ENCODE measurements at places on chromosomes 13 and 19.

DNA sequence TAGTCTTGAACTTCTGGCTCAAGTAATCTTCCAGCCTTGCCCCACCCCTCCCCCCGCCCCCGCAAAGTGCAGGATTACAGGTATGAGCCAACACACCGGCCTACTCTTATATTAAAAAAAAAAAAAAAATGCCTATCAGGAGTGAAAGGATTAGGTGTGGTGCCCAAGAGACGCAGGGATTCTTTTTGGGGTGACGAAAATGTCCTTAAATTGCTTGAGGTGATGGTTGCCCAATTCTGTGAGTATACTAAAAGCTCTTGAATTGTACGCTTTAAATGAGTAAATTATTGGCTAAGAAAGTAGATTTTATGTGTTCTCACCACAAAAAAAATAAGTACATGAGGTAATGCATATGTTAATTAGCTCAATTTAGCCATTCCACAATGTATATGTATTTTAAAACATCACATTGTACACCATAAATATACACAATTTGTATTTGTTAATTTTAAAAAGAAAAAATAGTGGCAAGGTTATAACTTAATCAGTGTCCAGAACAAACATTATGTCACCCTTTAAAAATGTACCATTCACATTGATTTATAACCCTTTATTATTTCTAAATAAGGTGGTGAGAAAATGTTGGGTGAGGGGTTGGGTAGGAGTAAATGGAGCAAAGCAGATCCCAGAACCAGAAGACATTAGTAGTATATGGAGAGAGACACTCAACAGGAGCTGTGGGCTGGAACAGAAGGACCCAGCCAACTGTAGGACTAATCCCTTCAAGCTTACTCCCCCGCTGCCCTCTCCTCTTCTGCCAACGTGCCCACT is 3.9 kb downstream of the IGSF23 start:
- no peak for DNase-seq

GRCh38 chr13:92537471-92537870 is 689.1 kb upstream of the GPC6 start:
- no peak for DNase-seq

DNA sequence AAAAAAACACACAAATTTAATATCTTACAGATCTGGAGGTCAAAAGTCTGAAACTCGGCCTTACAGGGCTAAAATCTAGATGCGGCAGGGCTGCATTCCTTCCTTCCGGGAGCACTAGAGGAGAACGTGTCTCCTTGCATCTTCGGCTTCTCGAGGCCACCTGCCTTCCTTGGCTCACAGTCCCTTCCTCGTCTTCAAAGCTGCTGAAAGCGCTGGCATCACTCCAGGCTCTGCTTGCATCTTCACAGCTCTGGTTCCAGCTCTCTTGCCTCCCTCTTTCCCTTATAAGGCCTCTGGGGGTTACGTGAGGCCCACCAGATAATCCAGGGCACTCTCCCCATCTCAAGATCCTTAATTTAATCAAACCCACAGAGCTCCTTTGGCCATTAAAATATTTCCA is 10.5 kb downstream of the XRCC1 start:
- no peak for DNase-seq

- no peak for DNase-seq
Observed at GRCh38 chr19:40585241-40585981, 8.7 kb downstream of the SHKBP1 start.

DNA sequence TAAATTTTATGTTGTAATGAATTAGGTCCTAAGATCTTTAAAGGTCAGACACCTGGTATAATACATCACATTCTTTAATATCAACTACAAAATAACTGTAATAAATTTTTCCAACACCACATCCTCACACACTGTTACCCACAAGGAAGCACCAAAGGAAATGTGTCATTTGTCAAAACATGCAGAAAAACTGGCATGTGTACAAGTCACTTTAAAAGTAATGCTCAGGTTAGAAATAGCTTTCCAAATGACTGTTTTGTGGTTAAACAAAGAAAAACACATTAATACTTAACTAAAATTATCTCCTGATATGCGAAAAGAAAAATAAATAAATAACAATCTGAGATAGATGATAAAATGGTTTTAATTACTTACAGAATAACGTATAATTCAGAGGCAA is 74.7 kb downstream of the MZT1 start:
- DNase-seq, result no peak

Data from stimulated activated CD4-positive, alpha-beta T cell treated with anti-CD3 and anti-CD28 coated beads, Interleukin-15, amount 100 ng/mL, for 48 hours (primary cell).